NCI-H2029 (cell line): ENCODE measurements at places on chromosomes 11 and 22.

DNA sequence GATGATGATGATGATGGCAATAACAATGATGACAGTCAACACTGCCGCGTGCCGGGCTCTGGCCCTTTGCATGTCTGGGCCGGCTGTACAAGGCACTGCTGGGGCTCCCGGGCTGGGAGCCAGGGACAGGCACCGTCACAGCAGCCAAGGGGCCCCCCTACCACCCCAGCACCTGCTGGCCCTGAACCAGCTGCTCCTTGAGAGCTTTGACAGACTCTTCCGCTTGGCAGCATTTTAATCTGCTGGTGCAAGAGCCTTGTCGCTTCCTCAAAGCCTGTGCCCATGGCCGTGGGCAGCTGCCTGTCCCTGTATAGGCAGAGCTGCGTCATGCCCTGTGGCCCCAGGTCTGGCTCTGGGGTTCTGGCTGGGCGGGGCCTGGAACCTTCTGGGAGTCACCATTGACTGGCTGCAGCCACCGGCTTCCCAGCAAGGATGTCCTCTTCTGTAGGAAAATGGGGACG, 12.9 kb upstream of the MUC6 start:
- peak; percentile 56 for DNase-seq

GRCh38 chr22:50308597-50308935, 1.1 kb upstream of the PLXNB2 start:
- DNase-seq = no peak

GRCh38 chr11:86201371-86201884, 43.1 kb upstream of the EED start:
- DNase-seq = no peak

GRCh38 chr11:86629045-86629706, 43.2 kb downstream of the ME3 start:
- DNase-seq = no peak

DNA sequence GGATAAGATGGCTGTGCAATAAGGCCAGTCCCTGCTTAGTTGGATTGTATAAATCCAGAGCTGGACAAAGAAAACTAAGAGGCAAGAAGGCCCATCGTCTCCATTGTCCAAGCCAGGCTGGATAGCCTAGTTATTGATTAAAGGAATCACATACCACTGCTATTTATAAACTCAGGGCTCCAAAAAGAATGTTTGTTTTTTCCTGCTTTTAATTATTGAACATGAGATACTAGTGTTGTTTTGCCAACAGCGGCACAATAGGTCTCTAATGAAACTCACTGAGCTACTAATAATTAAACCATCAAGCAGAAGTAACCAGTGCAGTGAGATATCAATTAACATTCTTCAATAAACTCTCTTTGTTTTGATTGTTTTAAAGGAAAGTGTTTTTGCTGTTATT, 259.7 kb downstream of the INSC start:
- DNase-seq = no peak

DNA sequence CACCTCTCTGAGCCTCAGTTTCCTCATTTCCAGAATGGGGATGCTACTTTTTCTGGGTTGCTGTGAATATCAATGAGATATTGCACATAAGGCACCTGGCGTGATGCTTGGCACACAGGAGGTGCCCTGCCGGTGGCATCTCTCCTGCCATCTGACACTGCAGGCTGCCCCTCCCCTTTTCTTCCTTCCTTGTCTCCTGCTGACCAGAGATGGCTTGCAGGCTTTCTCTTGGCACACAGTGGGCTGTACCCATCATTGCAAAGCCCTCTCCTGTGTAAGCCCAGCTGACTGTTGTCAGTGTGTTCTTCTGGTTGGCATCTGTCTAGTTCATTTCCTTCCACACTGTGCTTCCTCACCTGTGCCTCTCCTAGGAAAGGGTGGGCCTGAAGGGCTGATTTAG, 91.7 kb downstream of the MYO18B start:
- DNase-seq = no peak
